ENCODE measurements at places on chromosomes 2 and 18.
A peak's percentile ranks its signal among the peaks of the same experiment; 100 is the strongest.

GRCh38 chr18:24934258-24934932 lies 417.6 kb downstream of the ZNF521 start:
- no peak for DNase-seq

DNA sequence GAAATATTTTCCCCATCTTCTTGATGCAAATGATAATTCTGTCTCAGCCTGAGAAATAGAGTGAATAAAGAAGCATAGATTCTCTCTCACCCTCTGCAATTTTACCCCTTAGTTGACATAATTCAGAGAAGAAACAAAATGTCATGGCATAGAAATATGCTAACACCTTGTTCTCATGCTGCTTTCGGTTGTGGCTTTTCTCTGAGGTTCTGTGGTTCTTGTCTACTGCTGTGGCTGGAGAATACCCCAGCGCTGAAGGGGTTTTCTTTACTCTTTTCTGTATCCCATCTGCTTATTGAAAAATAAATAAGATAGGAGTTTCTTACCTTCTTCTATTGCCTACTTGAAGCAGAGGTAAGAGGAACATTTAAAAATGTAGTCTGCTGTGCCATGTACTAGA lies 15.4 kb upstream of the RAB27B start:
- DNase-seq = no peak

- DNase-seq = peak; percentile 48
Observed at GRCh38 chr2:41414486-41415230, 633.2 kb upstream of the PKDCC start.

DNA sequence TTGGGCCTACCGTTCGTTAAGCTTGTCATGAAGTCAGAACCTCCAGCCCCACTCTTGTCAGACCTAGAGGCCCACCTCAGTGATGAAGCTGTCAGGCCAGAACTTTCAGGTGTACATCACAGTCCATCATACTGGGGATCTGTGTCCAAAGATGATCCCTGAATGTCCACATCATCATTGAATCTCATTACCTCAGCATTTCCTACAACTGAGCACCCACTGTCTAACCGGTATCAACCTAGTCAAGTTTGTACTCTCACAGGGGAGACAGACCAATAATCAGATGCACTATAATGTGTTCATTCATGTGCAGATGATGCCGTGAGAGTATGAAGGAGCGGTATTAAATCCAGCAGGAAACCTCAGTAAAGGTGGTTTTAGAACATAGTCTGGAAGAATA lies 36.3 kb upstream of the EHBP1 start:
- DNase-seq = no peak

- DNase-seq = peak; percentile 90
Observed at GRCh38 chr2:38076710-38077430, 919 bp upstream of the CYP1B1 start.

GRCh38 chr2:62785810-62786597 lies 80.5 kb downstream of the EHBP1 start:
- DNase-seq = peak; percentile 66

GRCh38 chr2:144233317-144233716 lies 286.6 kb downstream of the ZEB2 start:
- no peak for DNase-seq

DNA sequence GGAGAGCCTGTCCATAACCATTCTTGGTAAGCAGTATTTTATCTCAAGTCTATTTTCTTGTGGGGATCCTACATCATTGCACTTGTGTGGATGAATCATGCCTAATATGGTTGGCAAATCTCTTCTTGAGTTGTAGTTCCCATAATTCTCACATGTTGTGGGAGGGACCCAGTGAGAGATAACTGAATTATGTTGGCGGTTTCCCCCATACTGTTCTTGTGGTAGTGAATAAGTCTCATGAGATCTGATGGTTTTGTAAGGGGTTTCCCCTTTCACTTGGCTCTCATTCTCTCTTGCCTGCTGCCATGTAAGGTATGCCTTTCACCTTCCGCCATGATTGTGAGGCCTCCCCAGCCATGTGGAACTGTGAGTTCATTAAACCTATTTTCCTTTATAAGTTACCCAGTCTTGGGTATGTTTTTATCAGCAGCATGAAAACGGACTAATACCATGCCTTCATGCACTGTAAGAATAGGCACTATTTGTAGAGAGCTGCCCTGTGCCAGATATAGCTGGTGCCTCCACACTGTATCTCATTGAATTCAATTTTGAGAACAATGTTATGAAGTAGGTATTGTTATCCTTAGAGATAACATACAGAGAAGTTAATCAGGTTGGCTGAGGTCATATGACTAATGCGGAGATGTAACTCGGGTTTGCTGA lies 148.3 kb downstream of the PLCL1 start:
- peak; percentile 33 for DNase-seq

DNA sequence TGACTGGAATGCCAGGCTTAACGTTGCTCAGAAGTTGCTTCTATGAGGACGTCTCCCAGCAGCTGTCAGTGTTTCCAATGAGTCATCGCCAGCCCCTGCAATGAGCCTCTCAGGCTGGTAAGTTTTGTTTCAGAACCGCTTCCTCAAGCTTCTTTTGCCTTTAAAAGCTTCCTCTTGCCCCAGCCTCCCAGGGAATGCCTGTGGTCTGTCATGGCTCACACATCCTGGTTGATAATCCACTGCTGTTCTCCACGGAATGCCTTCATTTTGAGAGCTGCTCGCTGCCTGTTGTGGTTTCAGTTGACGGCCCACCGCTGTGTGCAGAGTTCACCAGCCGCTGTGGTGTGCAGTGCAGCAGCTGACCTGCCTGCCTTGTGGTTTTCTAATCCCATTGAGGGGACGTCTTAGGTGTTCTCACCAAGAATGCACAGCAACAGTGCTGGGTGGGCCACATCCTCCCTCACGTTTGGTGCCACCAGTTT lies 96.4 kb downstream of the RTP5 start:
- peak; percentile 86 for DNase-seq

All from fibroblast of mammary gland (primary cell).